ENCODE measurements at places on chromosomes 6 and 20.

DNA sequence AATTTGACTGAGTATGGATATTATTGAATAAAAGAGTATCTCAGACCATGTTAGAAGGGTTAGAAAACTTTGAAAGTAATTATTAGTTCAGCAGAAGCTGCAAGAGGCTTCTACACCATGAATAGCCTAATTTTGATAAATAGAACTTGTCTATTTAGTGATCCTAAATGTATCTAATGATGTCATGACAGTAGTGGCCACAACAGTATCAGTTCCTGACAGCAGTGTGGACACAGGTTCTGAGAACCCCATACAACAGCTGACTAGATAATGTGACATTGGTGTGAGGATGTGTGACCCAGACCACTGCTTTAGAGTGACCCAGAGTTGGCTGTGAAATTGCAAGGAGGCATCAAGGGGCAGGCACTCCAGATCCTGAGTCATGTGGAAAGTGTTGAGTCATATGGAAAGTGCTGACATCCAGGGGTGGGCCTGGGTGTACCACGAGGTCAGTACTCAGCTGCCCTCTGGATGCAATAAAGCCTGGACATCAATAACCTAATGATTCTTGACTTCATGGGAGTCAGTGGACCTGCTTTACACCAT is 754.7 kb downstream of the DHX35 start:
- DNase-seq, result no peak

- DNase-seq, result no peak
Observed at GRCh38 chr6:135904666-135905065, 53.2 kb downstream of the PDE7B start.

DNA sequence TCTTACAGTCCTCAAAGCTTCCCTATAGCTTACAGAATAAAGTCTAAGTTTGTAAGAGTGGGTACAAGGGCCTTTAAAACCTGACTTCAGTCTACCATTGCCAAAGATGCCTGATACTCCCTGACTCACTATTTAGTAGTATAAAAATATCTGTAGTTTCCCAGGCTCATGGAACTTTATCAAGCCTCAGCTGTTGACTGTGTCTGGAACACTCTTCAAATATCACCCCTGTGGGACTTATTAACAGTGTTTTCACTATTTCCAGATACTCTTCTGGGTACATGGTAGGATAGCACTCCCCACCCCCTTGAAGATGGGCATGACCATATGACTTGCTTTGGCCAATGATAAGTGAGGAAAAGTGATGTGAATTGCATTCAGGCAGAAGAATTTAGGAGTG is 105.3 kb upstream of the TENT5A start:
- no peak for DNase-seq

- DNase-seq, result no peak
Observed at GRCh38 chr6:139316622-139317317, 25.0 kb upstream of the TXLNB start.

GRCh38 chr20:13101706-13102105 is 92.9 kb downstream of the SPTLC3 start:
- DNase-seq, result no peak

DNA sequence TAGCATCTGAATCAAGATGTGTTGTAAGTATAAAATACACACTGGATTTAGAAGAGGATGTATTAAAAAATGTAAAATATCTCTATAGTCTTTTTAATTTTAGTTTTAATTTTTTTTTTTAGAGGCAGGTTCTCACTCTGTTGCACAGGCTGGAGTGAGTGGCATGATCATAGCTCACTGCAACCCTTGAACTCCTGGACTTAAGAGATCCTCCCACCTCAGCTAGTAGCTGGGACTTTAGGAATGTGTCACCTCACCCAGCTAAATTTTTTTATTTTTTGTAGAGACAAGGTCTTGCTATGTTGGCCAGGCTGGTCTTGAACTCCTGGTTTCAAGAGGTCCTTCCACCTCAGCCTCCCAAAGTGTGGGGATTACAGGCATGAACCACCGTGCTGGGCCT is 46.7 kb upstream of the EPB41L1 start:
- no peak for DNase-seq

DNA sequence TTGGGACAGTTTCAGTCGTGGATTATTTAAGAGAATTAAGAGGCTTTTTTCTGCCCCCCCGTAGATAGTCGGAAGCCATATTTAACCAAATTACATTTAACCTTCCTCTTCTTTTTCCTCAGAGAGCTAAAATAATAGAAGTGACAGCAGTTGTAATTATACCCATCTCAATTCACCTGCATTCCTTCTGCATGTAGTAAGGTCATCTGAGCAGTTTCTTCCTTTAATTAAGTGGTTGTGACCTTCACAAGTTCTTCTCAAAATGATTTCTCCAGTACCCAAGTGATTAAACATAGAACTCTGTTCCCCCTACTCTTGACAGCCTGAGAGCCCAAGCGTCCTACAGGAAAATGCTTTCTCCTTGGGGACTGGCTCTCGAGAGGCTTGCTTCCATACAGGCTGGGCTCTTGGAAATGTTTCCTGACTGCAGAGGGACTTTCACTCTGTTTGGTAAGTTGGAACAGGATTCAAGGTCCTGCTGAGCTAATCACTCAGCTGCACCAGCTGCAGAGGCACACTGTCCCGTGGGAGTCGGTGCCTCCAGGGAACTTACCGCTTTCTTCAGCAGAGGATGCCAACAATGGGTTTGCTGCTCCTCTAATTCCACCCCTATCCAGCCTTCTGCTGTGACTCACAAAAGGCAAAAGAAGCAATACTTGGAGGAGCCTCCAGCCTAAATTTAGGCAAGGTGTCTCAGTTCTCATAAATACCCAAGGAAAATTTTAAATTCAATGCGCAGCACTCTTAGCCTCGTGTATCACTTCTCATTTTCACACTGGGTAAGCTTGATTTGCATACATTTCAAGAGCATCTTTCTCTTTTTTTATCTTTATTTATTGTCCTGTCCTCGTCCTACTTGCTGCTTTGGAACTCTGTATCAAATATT is 414.9 kb downstream of the KIF16B start:
- no peak for DNase-seq

GRCh38 chr20:1266167-1266973 is at the start of gene SNPH:
TSS of gene SNPH (plus strand) at chr20:1266294. CDS start at chr20:1296240, 29,946 bp downstream.
- peak; percentile 87 for DNase-seq

- no peak for DNase-seq
Observed at GRCh38 chr6:80249897-80250296, 143.4 kb downstream of the BCKDHB start.

GRCh38 chr6:78618970-78619369 is 248.4 kb upstream of the IRAK1BP1 start:
- no peak for DNase-seq
